ENCODE measurements at places on chromosomes 11 and 22.

GRCh38 chr22:31162015-31162765, 2.2 kb downstream of the RNF185 start:
- DNase-seq = no peak

DNA sequence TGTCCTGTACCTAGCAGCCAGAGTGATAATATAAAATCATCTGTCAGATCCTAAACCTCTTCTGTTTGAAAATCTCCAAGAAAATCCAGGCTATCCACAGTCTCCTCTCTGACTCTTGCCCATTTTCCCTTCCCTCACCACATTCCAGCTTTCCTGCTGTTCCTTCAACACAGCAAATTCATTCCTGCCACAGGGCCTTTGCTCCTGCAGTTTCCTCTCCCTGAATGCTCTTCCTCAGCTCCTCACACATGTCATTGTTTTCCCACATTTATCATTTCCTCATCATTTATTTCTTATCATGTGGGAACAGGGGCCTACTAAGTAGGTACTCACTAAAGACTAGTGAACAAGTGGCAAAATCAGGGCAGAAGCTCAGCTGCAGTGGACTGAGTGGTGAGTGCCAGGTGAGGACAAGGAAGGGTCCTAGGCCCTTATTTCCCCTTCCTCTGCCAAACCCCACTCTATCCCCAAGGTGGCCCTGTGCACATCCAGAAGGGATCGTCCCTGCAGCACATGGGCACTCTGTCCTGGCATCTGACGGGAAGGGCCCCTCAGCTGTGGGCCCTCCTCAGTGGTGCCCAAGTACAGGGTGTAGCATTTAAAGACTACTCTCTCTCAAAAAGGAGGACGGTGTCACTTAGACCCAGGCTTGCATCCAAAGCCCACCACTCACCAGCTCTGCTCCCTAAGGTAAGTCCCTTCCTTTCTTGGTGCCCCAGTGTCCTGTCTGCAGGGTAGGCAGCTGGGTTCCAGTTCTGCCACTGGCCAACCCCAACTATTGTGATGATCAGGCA, 2.0 kb downstream of the LRRC32 start:
- no peak for DNase-seq

- no peak for DNase-seq
Observed at GRCh38 chr11:114262681-114263512, 33.3 kb upstream of the NNMT start.

DNA sequence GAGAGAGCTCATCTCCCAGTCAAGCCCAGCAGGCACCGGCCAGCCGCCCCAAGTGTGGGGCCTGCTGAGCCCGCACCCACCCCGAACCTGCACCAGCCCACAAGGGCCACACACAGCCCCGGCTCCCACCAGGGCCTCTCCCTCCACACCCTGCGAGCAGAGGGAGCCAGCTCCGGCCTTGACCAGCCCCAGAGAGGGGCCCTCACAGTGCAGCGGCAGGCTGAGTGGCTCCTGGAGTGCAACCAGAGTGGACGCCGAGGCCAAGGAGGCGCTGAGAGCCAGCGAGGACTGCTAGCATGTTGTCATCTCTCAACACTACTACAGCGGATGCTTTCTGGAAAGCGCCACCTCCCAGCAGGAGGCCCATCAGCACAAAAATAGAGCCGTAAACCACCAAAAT, 10.9 kb downstream of the DEFB108B start:
- DNase-seq = no peak

DNA sequence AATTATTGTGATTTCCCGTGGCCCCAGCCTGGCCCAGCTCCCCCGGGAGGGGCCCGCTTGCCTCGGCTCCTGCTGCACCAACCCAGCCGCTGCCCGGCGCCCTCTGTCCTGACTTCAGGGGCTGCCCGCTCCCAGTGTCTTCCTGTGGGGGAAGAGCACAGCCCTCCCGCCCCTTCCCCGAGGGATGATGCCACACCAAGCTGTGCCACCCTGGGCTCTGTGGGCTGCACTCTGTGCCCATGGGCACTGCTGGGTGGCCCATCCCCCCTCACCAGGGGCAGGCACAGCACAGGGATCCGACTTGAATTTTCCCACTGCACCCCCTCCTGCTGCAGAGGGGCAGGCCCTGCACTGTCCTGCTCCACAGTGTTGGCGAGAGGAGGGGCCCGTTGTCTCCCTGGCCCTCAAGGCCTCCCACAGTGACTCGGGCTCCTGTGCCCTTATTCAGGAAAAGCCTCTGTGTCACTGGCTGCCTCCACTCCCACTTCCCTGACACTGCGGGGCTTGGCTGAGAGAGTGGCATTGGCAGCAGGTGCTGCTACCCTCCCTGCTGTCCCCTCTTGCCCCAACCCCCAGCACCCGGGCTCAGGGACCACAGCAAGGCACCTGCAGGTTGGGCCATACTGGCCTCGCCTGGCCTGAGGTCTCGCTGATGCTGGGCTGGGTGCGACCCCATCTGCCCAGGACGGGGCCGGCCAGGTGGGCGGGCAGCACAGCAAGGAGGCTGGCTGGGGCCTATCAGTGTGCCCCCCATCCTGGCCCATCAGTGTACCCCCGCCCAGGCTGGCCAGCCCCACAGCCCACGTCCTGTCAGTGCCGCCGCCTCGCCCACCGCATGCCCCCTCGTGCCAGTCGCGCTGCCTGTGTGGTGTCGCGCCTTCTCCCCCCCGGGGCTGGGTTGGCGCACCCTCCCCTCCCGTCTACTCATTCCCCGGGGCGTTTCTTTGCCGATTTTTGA, 3.3 kb upstream of the ANKRD13D start:
- no peak for DNase-seq

DNA sequence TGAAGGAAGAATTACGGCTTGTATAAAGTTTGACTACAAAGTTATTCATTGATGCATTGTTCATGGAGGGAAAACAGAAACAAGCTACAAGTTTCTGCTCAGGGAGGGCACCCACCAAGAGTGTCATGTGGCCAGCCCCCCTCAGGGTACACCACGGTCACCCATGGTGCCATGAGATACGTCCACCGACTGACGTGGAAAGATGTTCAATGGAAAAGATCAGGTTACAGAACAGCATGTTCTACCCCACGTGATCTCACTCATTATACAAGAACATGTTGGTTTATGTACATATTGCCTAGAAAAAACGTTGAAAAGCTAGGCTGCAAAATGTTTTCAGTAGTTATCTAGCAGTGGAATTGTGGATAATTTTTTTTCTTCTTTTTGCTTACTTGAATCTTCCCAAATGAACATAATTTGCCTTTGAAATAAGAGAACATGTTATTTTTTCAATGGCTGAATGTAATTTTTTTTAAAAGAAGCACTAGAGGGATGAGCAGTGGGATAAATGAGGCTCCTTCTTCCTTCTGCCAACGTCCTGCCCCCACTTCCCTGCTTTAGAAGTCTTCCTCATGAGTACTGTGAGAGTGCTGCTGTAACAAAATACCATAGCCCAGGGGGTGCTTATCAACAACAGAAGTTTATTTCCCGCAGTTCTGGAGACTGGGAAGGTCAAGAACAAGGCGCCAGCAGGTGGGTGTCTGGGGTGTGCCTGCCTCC, 22.5 kb downstream of the RCN1 start:
- no peak for DNase-seq

DNA sequence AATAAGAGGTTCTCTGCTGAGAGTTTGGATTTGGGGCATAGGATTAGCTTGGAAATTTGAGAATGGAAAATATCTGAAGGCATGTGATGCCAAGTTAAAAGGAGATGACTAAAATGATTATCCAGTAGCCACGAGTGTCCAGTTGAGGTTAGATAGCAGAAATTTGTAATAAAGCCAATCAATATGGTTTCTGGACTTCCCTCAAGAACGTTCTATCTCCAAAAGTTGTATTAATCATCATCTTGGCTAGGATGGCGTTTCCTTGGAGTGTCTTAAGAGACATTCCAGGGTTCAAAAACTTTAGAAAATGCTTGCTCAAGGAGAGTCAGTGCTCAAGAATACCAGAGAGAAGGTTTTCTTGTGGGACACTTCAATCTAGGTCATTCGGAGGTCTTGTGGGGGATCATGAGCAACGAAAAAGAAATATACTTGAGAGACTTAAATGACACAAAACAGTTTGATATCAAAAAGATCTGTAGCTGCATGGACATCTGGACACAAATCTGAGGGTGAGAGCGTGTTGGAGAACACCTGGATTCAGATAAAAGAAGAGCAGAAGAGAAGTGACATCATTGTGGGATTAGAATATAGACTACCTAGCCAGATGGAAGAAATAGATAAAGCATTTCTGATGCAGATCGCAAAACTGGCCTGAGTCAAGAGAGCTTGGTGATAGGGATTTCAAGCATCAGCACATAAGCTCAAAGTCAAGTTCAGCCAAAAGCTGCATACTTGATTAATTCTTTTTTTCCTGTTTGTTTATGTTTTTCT, 97.7 kb downstream of the ARFGAP2 start:
- no peak for DNase-seq

GRCh38 chr11:102007567-102008437, 39.4 kb upstream of the CFAP300 start:
- DNase-seq = no peak
